Trophoblast cell (in vitro differentiated cells and primary cell): ENCODE measurements at places on chromosomes 1 and 21.

DNA sequence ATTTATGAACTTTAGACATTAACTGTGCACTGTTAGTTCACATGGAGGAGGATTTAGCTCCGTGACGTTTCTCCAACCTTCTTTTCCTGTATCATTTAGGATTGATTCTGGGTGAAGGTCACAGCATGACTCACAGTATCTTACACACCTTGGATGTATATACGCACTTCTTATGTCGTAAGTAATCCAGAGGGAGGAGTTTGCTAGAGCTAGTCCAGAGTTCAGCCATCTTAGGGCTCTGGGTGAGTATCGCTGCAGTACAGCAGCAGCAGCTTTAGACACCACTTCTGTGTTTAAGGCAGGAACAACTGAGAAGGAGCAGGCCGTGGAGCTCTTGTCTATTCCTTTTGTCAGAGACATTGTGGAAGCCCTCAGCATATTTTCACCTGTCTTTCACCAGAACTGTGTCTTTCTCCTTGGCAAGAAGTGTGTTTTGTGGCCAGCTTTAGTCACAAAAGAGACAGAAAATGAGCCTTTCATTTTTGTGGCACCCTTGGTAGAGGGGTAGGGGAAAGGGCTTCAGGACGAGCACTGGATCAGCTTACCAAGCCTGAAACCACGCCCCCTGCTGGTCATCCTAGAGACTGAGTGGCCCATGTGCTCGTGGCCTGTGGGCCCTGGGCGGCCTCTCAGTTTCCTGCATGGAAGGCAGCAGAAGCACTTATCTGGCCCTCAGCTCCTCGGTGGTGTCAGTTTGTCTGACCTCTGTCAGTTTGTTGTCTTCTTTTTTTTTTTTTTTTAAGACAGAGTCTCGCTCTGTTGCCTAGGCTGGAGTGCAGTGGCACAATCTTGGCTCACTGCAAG is 64.0 kb downstream of the ADARB1 start:
- H3K27ac ChIP-seq, result no peak overlapping the region
- no peaks in the 10 kb centered on the region for H3K4me1 ChIP-seq
- DNase-seq, result peak; percentile 56
- no peaks in the 10 kb centered on the region for H3K27me3 ChIP-seq
- H3K36me3 ChIP-seq, result peaks cover 7% of the 10 kb centered on the region

DNA sequence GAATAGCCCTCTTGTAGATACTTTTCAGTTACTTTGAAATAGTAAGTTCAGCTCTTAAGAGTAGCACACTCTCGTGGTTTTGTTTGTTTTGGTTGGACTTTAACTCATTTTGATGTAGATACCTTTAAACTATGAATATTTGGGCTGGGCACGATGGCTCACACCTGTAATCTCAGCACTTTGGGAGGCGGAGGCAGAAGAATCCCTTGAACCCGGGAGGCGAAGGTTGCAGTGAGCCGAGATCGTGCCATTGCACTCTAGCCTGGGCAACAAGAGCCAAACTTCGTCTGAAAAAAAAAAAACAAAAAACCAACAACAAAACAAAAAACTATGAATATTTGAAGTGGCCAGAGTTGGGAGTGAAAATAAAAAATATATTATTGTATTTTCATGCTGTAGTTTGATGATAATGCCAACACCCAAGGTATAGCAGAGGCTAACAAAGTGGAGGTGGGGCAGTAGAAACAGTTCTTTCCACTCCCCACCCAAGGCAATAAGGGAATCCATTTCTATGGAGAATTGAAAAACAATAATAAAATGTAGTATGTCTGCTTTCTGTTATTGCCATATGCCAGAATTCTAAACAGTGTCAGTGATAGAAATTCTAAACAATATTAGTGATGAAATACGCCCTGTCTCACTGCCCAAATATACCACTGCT is 1.7 kb downstream of the ZNF326 start:
- peaks cover 5% of the 10 kb centered on the region for H3K4me1 ChIP-seq
- no peak for DNase-seq
- no peak overlapping the region for H3K4me3 ChIP-seq
- no peaks in the 10 kb centered on the region for H3K27me3 ChIP-seq
- no peak overlapping the region for H3K27ac ChIP-seq

DNA sequence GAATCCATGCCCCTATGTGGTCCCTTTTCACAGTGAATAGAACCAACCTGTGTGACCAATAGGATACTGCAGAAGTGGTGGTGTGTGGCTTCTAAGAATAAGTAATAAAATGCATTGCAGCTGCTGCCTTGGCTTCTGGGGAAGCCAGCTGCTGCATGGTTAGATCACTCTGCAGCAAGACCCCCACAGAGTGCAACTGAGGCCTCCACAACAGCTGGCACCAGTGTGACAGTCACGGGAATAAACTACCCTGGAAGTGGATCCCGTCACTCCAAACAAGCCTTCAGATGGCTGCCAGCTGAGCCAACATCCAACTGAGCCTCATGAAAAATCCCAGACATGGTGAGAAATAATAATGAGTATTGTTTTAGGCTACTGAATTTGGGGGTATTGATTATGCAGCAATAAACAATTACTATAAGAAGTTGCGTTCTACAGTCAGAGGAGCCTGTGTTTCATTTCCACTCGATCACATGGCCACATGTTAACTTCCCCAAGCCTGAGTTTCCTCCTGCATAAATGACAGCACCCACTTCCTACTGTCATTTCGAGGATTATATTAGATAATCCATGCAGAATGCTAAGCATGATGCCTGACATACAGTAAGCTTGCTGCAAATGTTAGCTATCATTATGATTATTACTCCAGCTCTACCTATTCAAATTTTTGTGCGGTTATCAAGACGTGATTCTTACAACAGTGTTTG is 20.8 kb upstream of the COG2 start:
- H3K27ac ChIP-seq, result no peak overlapping the region
- H3K36me3 ChIP-seq, result no peaks in the 10 kb centered on the region
- H3K4me1 ChIP-seq, result no peaks in the 10 kb centered on the region
- H3K4me3 ChIP-seq, result no peak overlapping the region

- H3K27me3 ChIP-seq, result no peaks in the 10 kb centered on the region
- H3K27ac ChIP-seq, result peak overlapping the region; percentile 74
- H3K4me1 ChIP-seq, result peaks cover 32% of the 10 kb centered on the region
- DNase-seq, result no peak
These were observed 158.5 kb upstream of the FGGY start for GRCh38 chr1:59138402-59138801.

GRCh38 chr1:151868486-151868885 is 15.0 kb upstream of the THEM5 start:
- no peaks in the 10 kb centered on the region for H3K36me3 ChIP-seq
- DNase-seq, result no peak
- H3K27ac ChIP-seq, result no peak overlapping the region
- no peaks in the 10 kb centered on the region for H3K27me3 ChIP-seq
- no peak overlapping the region for H3K4me3 ChIP-seq

GRCh38 chr1:161039546-161039945 is 782 bp upstream of the TSTD1 start:
- no peaks in the 10 kb centered on the region for H3K27me3 ChIP-seq
- H3K27ac ChIP-seq, result no peak overlapping the region
- H3K4me3 ChIP-seq, result no peak overlapping the region
- no peak for DNase-seq
- H3K36me3 ChIP-seq, result peaks cover 31% of the 10 kb centered on the region
- H3K4me1 ChIP-seq, result peaks cover 10% of the 10 kb centered on the region

DNA sequence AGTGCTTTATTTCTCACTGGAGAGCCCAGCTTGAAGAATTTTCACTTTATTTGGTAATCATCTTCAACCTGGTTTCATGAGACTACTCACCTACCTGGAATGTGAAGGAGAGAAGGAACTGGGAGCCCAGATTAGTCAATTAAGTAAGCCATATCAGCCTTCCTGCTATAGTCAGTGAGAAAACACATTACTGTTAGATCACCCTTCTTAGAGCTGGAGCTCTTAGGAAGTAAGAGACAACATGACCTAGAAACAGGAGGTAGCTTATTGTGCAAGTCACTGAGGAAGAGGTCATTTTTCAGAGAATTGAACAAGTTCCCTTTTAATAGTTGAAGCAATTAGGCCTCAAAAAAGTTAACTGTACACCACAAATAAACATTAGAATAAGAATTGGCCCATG is 49.2 kb upstream of the TEKT2 start:
- H3K27me3 ChIP-seq, result no peaks in the 10 kb centered on the region
- no peak overlapping the region for H3K4me3 ChIP-seq
- no peak overlapping the region for H3K27ac ChIP-seq
- peak; percentile 21 for DNase-seq

DNA sequence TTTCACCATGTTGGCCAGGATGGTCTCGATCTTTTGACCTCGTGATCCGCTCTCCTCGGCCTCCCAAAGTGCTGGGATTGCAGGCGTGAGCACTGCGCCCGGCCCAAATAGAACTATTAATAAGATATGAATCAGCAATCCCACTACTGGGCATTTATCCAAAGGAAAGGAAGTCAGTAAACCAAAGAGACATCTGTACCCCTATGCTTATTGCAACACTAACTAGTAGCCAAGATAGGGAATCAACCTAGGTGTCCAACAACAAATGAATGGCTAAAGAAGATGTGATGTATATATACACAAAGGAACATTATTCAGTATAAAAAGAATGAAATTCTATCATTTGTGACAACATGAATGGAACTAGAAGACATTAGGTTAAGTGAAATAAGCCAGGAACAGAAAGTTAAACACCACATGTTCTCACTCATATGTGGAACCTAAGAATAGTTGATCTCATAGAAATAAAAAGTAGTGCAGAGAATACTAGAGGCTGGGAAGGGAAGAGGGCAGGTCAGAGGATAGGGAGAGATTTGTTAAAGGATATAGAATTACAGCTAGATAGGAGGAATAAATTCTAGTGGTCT is 48.8 kb downstream of the XPR1 start:
- H3K4me3 ChIP-seq, result no peak overlapping the region
- no peaks in the 10 kb centered on the region for H3K36me3 ChIP-seq
- no peaks in the 10 kb centered on the region for H3K27me3 ChIP-seq
- H3K4me1 ChIP-seq, result no peaks in the 10 kb centered on the region
- no peak for DNase-seq

DNA sequence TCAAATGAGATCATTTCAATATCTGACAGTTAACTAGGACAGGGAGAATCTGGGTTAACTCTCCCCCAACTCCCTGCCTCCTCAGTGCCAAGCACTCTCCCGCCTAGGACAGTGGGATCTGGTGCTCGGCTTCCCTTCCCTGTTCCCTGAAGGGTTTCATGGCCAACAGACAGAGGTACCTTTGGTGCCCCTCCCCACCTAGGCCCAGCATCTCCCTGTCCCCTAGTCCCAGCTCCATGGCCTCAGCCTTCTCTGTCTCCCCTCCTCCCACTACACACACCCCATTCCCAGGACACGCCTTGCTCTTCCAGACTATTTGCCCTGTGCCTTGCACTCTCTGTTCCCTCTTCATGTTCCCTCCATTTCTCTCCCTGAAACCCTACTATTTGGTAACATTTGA is 77.1 kb downstream of the CD247 start:
- no peak overlapping the region for H3K27ac ChIP-seq
- DNase-seq, result no peak

DNA sequence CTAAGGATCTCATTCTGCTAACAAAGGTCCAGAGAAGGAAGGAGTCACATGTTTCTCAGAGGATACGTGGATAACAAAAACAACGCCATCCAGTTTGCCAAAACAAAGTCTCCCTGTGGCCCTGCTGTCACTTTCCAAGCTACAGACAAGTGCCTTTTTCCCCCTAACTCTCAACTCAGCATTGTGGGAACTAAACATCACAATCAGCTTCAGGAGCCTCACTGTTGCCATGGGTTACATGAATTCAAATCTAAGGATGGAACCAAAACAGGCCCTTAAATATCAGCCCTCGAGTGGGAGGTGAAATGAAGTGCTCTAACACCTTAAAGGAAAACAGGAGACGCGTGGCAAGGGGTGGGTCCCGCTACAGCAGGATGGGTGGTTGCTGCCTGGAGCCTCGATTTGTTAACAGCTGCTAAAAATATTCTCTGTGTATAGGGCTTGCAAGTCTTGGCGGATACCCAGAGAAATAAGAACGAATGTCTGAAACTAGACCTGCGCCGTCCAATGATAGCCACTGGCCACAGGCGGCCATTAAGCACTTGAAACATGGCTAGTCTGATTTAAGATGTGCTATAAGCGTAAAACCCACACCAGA is 66.4 kb upstream of the SOD1 start:
- H3K27me3 ChIP-seq, result no peaks in the 10 kb centered on the region
- no peak overlapping the region for H3K27ac ChIP-seq
- no peaks in the 10 kb centered on the region for H3K4me1 ChIP-seq
- DNase-seq, result no peak

DNA sequence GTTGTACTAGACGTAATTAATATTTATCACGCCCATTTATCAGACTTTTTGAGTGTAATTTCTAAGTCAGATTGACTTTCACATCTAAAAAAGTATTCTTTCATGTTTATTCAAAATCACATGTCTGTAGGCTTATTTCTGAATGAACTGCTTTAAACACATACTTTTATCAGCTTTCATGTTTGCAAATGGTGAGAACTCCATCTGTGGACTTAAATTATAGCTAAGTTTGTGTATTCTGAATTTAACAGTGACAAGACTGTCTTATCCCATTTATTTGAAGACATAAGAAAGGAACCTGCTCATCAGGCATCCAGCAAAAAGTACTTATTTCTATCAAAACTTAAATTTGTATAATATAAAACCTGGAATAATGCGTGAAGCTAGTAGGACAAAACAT is 69.3 kb downstream of the DENND1B start:
- H3K4me3 ChIP-seq, result no peak overlapping the region
- no peak overlapping the region for H3K27ac ChIP-seq
- no peaks in the 10 kb centered on the region for H3K36me3 ChIP-seq
- H3K27me3 ChIP-seq, result no peaks in the 10 kb centered on the region
- no peak for DNase-seq

- peaks cover 6% of the 10 kb centered on the region for H3K4me1 ChIP-seq
- H3K27me3 ChIP-seq, result no peaks in the 10 kb centered on the region
- H3K36me3 ChIP-seq, result no peaks in the 10 kb centered on the region
- H3K4me3 ChIP-seq, result no peak overlapping the region
- peak; percentile 89 for DNase-seq
- peak overlapping the region; percentile 54 for H3K27ac ChIP-seq
These were observed 134.9 kb upstream of the NRIP1 start for GRCh38 chr21:15199414-15200383.

DNA sequence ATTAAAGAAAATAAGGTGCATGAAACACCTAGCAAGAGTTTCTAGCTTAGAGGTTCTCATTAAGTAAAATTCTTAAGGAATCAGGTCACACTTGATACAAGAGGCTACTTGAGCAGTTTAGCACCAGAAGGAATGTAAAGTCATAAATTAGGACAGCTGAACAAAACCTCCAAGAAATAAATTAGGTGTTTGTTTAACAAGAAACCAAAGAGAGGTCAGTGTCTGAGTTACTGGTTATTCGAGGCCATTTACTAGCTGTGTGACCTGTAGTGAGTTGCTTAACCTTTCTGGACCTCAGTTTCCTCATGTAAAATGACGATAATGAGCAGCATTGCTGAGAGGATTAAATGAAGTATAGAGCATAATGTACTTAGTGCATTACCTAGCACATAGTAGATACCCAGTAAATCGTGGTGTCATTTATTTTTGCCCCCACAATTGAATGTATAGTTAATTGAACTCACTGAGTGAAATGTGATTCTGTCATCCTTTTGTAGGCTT is 908 bp upstream of the ELK4 start:
- no peak for DNase-seq
- no peak overlapping the region for H3K4me3 ChIP-seq
- H3K36me3 ChIP-seq, result no peaks in the 10 kb centered on the region
- no peaks in the 10 kb centered on the region for H3K27me3 ChIP-seq
- H3K4me1 ChIP-seq, result peaks cover 2% of the 10 kb centered on the region
